ENCODE measurements at places on chromosomes 16 and 17.

DNA sequence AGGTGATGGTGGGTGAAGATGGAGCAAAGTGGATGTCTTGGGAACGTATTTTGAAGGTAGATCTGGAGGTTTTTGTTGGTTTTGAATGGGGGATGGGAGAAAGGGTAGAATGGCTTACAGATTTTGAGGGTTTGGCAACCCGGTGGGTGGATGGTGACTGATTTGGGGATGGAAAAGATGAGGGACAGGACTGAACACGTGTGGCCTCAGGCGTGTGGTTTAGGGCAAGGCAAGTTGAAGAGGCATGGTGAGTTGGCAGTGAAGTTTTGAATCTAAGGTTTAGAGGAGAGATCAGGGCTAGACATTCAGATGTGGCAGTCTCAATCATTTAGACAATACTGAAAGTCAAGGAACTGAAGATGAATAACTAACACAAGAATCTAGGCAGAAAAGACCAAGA lies 5.0 kb upstream of the DCTPP1 start:
- no peak for DNase-seq

GRCh38 chr16:5917436-5918195 lies 820.0 kb upstream of the EEF2KMT start:
- DNase-seq = no peak

- no peak for DNase-seq
Observed at GRCh38 chr17:62662855-62663254, 35.4 kb downstream of the MRC2 start.

- peak; percentile 1 for DNase-seq
Observed at GRCh38 chr16:51569203-51569931, 418.3 kb upstream of the SALL1 start.

- DNase-seq = no peak
Observed at GRCh38 chr17:1091190-1091534, 88.6 kb downstream of the ABR start.

- peak; percentile 40 for DNase-seq
Observed at GRCh38 chr17:7479213-7480088, at the start of gene ZBTB4. Gene ZBTB4 (minus strand): TSS chr17:7479631. CDS start chr17:7466801, 12,830 bp downstream.

DNA sequence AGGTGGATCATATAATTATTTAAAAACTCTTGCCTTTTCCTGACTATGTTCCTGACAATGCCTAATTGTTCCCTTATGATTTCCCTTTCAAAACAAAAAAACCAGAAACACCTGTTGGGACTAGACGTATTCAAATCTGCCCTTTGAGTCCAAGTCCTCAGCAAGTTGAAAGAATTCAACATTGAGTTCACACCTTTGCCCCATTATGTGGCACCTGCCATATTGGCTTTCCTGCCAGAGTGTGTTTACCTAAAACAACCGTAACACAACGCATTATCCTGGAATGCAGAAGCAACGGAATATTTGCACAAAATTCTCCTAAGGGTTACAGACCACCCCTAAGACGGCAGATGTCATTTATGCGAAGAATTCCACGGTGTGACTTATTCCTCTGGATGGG lies 105.9 kb downstream of the ZFHX3 start:
- DNase-seq = no peak

GRCh38 chr16:85587762-85588556 lies 25.2 kb upstream of the GSE1 start:
- no peak for DNase-seq

DNA sequence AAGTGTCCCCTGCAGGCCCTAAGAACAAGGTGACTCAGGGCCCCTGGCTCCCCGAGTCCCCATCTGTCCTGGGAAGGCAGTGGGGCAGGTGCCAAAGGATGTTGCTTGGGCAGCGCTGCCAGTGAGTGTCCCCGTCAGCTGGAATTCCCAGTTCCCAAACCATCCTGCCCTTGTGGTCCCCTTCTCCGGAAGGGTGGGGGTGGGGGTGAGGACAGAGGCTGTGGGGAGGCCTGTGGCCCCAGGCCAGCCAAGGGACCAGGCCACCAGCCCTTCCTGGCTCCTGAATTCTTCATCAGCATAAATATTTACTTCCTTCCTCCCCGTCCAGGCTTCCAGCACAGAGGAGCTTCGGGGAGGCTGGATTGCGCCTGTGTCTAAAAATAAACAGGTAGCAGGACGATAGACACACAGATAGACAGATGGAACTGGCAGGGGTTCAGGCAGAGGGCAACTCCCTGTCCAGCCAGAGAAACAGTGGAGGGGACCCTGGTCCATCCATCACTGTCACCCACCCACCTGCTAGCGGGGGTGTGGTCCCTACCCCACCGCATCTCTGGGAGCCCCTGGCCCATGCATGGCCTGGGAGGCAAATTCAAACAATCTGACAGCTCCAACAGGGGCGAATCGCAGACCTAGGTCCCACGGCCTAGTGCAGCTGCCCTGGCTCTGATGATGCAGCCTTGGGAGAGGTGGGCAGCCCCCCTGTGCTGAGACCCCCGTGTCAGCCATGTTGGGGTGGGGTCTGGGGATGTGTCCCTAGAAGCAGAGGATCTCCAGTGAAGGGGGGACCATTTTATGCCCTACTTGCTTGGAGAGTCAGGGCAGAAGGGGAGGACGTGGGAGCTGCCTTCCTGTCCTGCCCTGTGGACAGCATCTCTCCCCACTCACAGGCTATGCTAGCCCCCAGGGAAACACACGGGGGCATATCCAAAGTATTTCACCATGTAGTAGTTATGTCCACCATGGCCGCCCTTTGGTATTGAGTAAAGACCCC lies 13.2 kb downstream of the GLIS2 start:
- DNase-seq = no peak

- no peak for DNase-seq
Observed at GRCh38 chr16:15041271-15042004, 14.4 kb downstream of the NTAN1 start.

DNA sequence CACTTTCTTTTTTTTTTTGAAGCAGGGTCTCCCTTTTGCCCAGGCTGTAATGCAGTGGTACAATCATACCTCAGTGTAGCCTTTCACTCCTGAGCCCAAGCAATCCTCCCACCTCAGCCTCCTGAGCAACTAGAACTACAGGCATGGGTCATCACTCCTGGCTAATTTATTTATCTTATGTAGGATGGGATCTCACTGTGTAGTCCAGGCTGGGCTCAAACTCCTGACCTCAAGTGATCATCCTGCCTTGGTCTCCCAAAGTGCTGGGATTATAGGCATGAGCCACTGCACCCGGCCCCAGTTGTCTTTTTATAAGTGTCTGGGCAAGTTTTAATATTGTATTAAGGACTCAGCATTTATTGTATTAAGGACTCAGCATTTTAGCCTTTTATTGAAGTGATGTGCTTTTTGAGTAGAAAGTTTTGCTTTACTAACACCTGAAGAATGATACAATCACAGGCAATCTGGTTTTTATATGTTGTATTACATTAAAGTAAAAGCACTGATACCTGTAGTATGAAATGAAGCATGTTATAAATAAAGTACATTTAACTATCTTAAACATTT lies 22.9 kb downstream of the VMP1 start:
- no peak for DNase-seq

DNA sequence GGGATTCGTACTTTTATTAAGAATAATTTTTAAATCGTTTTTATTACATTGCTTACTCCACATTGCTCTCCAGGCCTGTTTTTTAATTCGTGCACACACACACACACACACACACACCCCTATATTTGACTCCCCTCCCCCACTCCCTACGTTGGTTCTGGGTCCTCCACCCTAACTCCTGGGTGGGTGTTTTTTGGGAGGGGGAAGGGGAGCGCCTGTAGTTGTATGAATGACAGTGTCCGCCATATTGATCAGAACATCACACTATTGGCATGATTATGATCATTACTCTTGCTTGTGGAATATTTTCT lies 1.3 kb downstream of the GNAO1 start:
- DNase-seq = no peak

DNA sequence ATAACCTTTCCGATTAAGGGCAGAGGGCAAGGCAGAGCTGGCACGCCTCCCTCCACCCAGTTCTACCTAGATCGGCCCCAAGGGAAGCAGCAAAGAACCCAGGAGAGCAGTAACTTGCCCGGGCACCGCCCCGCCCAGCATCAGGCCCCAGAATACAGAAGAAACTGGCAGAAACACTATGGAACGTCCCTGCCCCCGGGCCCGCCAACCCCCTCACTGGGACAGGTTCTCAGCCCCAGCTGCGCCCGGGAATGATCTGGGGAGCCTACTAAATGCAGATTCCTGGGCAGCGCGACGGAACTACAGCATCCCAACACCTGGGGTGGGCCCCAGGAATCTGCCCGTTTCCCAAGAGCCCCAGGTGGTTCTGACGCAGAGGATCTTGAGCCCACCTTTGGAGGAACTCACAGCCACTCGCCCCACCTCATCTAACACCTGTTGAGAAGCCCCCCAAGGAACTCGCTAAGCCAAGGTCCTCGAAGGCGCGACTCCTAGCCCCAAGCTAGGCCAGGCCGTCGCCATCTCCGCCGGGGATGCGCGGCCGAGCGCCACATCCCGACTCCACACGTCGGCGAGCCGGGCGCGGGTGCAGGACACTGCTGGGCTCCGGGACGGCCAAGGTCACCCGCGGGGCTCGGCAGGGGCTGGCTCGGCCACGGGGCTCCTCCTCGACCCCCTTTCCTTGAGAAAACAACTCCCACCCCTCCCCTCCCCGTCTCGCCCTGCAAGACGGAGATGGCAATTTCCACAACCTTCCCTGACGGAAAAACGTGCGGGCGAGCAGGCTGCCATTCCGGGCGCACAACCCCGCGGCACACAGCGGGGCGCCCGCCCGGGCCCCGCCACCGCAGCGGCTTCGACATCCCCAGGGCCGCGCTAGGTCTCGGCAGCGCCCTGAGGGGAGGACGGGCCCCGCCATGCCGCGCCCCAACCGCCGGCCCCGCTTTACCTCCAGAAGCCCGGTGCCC lies 913 bp downstream of the CDIP1 start:
- no peak for DNase-seq

GRCh38 chr16:23857256-23857880 lies 21.6 kb downstream of the PRKCB start:
- no peak for DNase-seq

DNA sequence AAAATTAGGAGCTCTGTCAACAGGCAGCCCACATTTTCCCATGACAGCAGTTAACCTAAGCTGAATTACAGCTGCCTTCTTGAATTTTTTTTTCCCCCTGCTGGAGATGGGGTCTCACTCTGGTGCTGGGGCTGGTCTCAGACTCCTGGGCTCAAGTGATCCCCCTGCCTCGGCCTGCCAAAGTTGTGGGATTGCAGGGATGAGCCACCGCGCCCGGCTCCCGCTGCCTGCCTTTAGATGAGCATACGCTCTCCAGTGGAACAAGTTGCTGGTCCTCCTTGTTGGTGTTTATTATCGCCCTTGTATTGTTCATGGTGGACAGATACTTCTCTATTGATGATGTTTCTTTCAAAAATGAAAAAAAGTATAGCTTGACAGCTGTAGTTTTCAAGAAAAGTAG lies 15.6 kb downstream of the PAFAH1B1 start:
- DNase-seq = no peak

GRCh38 chr17:47170710-47171109 lies 18.4 kb downstream of the CDC27 start:
- DNase-seq = no peak

- DNase-seq = peak; percentile 80
Observed at GRCh38 chr16:74623214-74623838, 16.4 kb upstream of the GLG1 start.

GRCh38 chr17:4641297-4642195 lies at the start of gene ALOX15:
Gene ALOX15 (minus strand): TSS chr17:4641678. CDS start chr17:4641651, 27 bp downstream.
- no peak for DNase-seq

- DNase-seq = no peak
Observed at GRCh38 chr16:27966756-27967155, 96.8 kb downstream of the GSG1L start.

DNA sequence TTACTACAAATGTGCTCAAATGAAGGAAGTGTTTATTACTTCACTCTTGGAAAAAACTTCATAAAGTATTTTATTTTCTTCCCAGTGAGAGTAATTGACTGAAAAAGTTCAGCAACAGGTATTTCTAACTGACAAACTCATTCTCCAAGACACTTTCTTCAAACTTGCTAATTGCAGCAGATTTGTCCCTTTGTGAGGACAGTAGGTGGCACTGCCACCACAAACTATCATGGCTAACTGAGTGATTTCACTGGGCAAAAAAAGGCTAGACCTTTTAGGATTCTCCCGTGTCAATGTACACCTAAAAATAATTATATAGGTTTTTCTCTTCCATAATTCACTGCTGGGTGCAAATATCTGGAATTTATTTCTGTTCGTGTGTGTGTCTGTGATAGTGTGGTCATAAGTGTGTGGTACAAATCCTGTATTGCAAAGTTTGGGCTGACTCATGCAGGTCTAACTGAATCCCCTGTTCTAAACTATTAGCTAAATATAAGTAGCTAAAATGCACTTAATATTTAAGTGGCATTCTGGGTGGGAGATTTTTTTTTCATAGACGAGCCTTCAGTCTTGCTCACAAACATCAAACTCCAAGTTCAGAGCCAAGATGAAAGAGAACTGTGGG lies 3.9 kb downstream of the HS3ST3A1 start:
- DNase-seq = peak; percentile 39

DNA sequence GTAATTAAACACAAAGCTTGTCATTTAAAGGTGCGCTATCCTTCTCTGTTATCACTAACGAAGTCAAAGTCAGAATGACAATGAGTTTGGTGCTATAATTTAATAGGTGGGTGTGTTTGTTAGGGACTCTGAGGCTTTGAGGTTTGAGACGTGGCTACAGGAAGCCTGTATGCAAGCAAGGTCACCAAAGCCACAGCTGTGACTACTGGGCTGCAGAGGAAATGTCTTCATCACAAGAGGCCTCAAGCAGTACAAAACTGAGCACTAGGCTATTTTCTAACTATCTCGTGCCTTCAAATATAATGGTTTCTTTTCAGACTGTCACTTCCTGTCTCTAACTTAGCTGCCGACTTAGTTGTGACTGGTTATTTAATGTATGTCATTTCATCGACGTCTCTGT lies 141.2 kb downstream of the AATF start:
- DNase-seq = peak; percentile 16

DNA sequence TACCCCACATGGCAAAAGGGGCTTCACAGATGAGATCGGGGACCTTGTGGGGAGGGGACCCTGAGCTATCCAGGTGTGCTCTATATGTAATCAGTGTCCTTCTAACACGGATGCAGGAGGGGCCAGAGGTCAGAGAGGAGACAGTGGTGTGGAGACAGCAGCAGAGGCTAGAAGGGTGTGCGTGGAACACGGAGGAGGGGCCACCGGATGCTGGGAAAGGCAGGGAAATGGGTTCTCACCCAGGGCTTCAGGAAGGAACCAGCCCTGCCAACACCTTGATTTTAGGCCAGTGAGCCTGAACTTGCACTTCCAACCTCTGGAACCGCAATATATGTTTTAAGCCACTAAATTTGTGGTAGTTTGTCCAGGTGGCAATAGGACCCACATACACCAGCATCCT lies 4.6 kb upstream of the SLC38A8 start:
- no peak for DNase-seq

GRCh38 chr16:57388359-57389086 lies 16.0 kb upstream of the CCL17 start:
- no peak for DNase-seq

DNA sequence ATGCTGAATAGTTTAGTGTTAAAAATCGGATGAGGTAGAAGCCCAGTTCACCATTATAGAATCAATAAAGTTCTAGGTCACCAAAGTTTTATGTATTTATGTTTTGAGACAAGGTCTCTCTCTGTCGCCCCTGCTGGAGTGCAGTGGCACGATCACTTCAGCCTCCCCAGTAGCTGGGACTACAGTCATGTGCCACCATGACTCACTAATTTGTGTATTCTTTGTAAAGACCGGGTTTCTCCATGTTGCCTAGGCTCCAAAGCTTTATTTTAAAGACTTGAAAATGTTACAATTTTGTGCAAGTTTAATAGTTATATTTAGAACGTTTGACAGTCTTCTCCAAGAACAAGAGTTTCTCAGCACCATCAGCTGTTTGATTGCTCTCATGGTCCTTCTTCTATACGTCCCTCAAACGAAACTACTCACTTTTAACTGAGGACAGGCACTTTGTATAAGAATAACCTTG lies 32.1 kb downstream of the NDE1 start:
- peak; percentile 68 for DNase-seq
